Esophagus muscularis mucosa (tissue), 4 donors: ENCODE measurements at places on chromosomes 7 and 10. TPM values are rescaled to one million over a fixed set of nuclear protein-coding genes. Genes with fewer than 3 reads are reported as not detected.

DNA sequence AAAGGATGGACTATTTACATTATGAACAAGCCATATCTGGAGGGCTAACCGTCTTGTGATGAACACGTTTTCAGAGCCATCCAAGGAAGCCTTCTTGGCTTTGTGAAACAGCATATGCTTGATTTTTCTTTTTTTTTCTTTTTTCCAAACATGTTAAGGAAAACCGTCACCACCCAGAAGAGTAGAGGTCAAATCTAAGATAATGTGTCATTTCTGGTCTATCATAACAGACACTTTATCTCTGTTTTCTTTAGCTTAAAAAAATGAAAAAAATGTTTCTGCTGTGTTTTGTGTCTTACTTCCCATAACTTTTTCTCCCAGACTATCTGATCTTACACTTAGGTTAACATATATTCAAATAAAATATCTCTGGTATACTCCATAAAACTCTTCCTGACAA lies 76.1 kb upstream of the DGKB start:
- no peaks in the 10 kb centered on the region for H3K27me3 ChIP-seq
- no peaks in the 10 kb centered on the region for H3K4me1 ChIP-seq
- DNase-seq: no peak
- no peak overlapping the region for H3K27ac ChIP-seq
- H3K36me3 ChIP-seq: no peaks in the 10 kb centered on the region

DNA sequence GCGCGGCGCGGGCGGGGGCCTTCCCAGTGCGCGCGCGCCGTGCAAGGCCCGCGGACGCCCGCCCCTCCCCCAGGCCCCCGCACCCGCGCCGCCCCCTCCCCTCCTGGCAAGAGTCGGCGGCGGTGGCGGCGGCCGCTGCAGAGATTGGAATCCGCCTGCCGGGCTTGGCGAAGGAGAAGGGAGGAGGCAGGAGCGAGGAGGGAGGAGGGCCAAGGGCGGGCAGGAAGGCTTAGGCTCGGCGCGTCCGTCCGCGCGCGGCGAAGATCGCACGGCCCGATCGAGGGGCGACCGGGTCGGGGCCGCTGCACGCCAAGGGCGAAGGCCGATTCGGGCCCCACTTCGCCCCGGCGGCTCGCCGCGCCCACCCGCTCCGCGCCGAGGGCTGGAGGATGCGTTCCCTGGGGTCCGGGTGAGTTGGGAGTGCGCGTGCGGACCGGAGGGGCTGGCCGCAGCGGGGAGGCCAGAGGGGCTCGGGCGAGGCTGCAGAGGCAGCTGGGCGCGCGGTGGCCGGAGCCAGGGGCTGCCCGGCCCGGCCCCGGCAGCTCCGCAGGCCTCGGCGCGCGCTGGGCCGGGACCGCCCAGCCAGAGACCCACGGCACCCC lies at the start of gene BMPR1A:
TSS of gene BMPR1A (plus strand) at position 109 of the 602 bp plus-strand sequence. CDS start 119,400 bp downstream, outside the sequence.
- no peaks in the 10 kb centered on the region for H3K27me3 ChIP-seq
- H3K27ac ChIP-seq: peak within 1 kb of the TSS; percentile 100
- peak within 1 kb of the TSS; percentile 77 for H3K4me3 ChIP-seq

DNA sequence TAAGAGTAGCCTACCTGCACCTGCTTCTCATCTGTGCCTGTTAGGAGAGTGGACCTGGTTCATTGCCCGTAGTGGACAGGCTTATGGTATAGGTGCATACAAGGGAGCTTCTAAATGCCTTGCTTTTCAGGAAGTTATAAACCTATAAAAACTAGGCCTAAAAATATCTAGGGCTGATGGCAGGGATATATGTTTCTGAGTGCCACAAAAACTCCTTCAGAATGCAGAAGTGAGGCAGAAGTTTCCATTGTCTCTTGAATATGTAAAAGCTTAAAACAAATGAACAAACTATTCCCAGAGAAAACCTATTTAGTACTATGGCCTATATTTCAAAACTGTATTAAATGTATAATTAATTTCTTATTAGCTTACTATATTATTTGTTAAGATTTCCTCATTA lies 91.8 kb downstream of the RNLS start:
- H3K4me1 ChIP-seq: peaks cover 17% of the 10 kb centered on the region
- H3K27ac ChIP-seq: no peak overlapping the region
- H3K27me3 ChIP-seq: no peaks in the 10 kb centered on the region
- no peaks in the 10 kb centered on the region for H3K36me3 ChIP-seq
- no peak overlapping the region for H3K4me3 ChIP-seq

GRCh38 chr10:92238586-92239098 lies 52.2 kb downstream of the CPEB3 start:
- peak overlapping the region; percentile 72 for H3K4me3 ChIP-seq
- no peaks in the 10 kb centered on the region for H3K27me3 ChIP-seq
- peaks cover 9% of the 10 kb centered on the region for H3K36me3 ChIP-seq
- no peak for DNase-seq
- H3K4me1 ChIP-seq: peaks cover 25% of the 10 kb centered on the region

MMP21 gene
- not detected for total RNA-seq

PLAC9 gene
- 21.3 TPM for total RNA-seq

MET gene
- 27.2 TPM for total RNA-seq
